CD4-positive, alpha-beta T cell treated with Interleukin-10 for 1 hour (primary cell): ENCODE measurements at places on chromosomes 12 and 14.

DNA sequence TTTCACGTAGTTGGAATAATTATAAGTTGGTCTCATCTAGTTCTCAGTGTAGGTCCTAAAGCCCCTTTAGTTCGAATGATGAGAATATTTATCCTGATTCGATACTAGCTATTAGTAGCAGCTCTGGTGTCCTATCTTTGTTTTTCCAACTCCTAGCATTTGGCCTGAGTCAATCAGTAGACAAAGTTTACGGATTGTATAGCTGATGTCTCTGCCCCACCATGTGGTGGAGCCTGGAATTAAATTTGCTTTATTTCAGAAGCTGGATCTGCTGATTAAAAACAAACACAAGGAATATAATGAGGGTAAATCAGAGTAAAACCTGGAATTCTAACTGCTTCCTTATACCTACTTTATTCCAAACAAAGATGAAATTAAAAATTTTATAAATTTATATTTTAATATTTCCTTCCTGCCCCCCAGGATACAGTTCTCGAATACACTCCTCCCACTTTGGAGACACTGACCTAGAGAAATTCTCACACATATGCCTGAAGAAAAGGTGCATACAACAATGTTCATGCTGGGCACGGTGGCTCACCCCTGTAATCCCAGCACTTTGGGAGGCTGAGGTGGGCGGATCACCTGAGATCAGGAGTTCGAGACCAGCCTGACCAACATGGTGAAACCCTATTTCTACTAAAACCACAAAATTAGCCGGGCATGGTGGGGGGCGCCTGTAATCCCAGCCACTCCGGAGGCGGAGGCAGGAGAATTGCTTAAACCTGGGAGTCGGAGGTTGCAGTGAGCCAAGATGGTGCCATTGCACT is 7.6 kb upstream of the BRMS1L start:
- peak; percentile 37 for DNase-seq

DNA sequence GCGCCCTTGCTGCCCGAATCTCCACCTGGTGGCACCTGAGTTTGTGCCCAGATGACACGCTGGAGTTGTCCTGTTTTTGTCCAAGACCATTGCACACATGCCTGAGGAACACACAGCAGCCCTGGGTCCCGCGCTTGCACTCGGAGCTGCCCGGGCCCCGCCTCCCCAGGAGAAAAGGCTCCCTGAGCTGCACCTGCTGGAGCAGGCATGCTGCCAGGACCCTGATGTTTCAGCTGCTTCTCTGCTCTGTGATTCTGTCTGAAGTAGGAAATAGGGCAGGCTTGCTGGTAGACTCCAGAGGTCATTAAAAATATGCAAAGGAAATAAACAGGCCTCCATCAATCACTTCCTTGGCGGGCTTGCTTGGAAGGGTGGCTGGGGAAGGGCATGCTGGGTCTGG is 271.6 kb downstream of the CACNA1C start:
- DNase-seq, result no peak

DNA sequence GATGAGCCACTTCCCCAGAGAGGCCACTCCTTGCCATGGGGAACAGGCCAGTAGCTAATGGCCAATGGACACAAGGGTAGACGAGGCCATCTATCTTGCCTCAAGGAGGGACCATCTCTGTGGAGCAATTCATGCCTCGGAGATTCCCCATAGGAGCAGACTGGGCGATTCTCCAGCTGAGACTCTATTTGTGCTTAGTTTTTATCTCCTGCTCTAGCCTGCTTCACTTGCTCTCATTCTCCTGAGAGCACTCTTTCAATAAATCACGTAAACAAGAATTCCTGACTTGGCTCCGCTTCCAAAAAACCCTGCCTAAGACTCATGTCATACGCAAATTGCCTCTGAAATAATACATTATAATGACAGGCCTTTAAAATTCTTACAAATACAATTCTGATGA is 396.4 kb upstream of the USP15 start:
- no peak for DNase-seq

- DNase-seq, result no peak
Observed at GRCh38 chr12:13060581-13060980, 16.4 kb downstream of the FAM234B start.

- DNase-seq, result no peak
Observed at GRCh38 chr12:122062832-122063693, 15.5 kb upstream of the MLXIP start.

- peak; percentile 57 for DNase-seq
Observed at GRCh38 chr12:54983536-54984101, 943 bp downstream of the TESPA1 start.

- DNase-seq, result no peak
Observed at GRCh38 chr14:96893966-96894622, 96.9 kb downstream of the VRK1 start.

- DNase-seq, result no peak
Observed at GRCh38 chr12:42213023-42213422, 25.0 kb downstream of the YAF2 start.

DNA sequence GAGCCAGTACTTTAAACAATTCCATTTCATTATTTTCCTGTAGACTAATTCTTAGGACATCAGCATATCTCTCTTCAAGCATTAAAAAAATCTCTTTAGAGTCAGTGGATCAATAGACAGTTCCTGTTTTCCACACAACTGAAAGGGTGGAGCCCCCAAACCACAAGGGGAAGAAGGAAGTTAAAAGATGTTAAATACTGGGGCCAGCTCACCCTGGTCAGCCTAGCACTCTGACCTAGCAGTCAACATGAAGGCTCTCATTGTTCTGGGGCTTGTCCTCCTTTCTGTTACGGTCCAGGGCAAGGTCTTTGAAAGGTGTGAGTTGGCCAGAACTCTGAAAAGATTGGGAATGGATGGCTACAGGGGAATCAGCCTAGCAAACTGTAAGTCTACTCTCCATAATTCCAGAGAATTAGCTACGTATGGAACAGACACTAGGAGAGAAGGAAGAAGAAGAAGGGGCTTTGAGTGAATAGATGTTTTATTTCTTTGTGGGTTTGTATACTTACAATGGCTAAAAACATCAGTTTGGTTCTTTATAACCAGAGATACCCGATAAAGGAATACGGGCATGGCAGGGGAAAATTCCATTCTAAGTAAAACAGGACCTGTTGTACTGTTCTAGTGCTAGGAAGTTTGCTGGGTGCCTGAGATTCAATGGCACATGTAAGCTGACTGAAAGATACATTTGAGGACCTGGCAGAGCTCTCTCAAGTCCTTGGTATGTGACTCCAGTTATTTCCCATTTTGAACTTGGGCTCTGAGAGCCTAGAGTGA is at the start of gene LYZ:
LYZ (plus strand) TSS at position 220 of the 777 bp plus-strand sequence; CDS start at position 248, 28 bp downstream.
- DNase-seq, result peak; percentile 24

DNA sequence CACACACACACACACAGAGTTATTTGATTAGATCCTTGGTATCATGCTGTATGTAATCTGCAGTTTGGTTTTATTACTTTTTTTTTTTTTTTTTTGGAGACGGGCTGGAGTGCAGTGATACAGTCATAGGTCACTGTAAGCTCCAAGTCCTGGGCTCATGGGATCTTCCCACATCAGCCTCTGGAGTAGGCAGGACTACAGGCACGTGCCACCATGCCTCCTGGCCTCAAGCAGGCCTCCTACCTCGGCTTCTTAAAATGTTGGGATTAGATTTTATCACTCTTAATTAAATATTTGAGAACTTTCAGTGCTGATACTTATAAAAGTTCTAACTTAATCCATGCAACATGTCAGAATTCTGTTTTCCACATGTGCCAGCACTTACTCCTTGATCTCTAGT is 31.3 kb upstream of the PSEN1 start:
- DNase-seq, result no peak

- DNase-seq, result peak; percentile 10
Observed at GRCh38 chr12:57940052-57940914, 1.1 kb upstream of the ATP23 start.

DNA sequence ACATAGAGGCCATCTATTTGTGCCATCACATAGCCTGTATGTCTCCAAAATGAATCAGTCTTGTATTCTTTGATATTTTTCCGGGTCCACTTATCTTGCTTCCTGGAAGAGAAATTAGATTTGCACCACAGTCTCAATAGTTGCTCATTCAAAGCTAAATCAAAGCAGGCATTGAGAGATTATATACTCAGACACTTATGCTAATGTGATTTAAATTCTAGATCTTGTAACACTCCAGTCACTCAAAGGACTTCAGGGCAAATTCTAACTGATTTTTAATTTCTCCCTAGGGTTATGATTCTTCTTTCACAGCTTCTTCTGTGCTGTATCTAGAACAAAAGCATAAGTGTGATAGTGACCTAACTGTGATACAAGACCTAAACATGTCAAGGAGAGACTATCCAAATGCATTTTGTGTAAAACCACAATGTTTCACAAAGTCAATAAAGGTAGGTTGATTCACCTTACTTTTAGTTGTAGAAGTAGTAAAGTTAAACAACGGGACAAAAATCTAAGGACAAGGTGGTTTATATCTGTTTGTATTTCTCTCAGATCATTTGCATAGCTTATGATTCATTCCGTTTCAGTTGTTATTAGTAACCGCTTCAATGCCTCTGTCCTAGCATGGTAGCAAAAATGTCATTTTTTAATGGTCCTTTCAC is 26.8 kb downstream of the PLBD1 start:
- no peak for DNase-seq

- DNase-seq, result no peak
Observed at GRCh38 chr12:16136219-16136988, 141.1 kb downstream of the SLC15A5 start.

- no peak for DNase-seq
Observed at GRCh38 chr14:33880330-33880729, 70.5 kb downstream of the EGLN3 start.

- no peak for DNase-seq
Observed at GRCh38 chr14:90288651-90289355, 32.5 kb downstream of the PSMC1 start.

DNA sequence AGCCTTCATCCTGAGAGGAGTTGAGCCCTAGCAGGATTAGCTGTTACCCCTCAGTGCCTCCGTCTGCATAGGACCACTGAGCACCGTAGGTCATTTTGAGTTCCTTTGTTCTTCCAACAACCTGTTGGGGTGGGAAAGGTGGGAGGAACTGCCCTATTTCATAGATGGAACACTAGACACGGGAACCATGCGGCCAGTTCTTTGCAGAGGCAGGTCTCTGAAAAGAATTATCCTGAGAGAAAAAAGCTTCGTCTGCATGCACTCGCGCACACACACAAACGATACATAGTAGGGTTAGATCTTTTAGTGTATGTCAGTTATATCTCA is 28.5 kb downstream of the TRAFD1 start:
- no peak for DNase-seq

DNA sequence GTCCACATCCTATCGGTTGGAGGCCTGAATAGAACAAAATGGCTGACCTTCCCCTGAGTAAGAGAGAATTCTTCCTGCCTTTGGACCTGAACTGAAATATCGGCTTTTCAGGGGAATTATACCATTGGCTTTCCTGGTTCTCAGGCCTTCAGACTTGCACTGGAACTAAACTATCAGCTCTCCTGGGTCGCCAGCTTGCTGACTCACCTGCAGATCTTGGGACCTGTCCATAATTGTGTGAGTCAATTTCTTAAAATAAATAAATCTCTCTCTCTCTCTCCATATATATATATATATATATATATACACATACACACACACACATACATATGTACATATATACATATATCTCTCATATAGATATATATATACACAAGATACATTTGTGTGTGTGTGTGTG is 41.6 kb downstream of the KCNK10 start:
- no peak for DNase-seq

GRCh38 chr12:23954332-23954731 is 4.9 kb upstream of the SOX5 start:
- DNase-seq, result no peak

DNA sequence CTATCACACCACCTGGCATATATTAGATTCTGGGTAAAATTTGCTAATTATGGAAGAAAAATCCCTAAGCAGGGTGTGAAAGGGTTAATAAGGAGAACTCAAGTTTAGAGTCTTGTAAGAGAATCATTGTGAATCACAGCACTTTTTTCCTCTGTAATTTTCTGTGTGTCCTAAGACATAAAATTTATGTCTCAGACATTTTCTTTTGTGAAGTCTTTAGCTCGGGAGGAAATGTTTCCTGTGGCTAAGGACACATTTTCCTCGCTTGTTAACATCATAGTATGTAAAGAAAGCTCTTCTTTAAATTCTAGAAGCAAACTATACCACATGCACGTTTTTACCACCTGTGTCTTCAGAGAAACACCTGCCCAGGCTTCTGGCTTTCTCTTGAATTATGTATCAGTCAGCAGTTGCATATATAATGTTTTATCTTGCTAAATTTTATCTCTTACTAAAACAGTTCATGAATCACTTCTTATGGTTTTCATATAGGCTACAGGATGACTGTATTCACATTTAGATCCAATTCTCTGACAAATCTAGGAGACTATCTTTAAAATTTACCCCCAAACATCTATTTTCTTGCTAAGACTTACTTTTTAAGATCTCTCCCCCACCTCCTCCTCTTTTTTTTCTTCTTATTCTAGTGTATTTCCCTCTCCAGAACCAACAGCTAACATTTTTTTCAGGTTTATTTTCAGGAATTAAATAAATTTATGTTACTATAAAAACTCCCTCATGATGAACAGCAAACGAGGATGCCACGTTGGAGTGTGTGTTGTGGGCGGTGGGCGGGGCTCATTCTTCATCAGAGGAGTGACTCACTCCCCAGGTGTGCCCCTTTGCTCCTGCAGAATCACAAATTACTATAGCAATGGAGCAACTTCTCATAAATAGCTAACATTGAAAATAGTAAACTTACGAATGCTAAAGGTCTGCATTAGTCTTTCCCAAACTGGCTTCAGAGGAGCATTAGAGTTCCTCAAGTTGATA is 11.6 kb upstream of the CSRP2 start:
- no peak for DNase-seq

- no peak for DNase-seq
Observed at GRCh38 chr12:97647142-97647541, 184.5 kb downstream of the RMST start.

DNA sequence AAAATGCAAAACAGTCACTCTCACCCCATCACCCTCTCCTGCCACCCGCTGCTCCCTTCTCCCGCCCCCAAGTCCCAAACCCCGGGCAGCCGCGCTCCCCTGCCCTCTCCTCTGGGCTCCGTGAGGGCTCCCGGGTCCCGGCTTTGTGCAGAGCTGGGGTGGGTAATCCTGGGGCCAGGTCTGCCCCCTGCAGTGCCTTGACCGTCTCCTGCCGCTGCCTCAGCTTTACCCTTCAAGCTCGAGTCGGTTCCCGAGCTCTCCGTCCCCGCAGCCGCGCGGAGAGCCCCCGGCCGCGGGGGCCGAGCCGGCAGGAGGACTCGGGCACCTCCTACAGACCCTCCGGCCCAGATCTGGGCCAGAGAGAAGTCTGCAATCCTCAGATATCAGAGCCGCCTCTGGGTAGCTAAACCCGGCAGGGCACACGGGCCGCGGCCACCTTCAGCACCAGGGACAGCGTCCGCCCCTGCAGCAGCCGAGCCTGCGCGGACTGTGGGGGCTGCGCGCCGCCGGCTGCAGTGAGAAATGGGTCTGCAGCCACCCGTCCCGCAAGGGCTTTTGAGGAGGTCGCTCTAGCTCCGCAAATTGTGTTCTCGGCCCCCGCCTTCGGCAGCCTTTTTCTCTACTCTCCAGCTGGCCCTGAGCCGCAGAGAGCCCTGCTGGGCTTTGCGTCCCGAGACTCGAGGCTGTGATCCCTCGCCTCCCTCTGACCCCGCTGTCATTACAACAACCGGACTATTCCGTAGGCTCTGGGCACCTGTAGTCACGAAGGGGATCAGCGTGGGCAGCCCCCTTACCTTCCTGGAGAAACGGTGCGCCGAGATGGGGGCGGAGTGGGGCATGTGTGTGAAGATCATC is 1.2 kb downstream of the PRMT8 start:
- peak; percentile 4 for DNase-seq
